RCC 7860 (cell line): ENCODE measurements at places on chromosomes 4 and X.

DNA sequence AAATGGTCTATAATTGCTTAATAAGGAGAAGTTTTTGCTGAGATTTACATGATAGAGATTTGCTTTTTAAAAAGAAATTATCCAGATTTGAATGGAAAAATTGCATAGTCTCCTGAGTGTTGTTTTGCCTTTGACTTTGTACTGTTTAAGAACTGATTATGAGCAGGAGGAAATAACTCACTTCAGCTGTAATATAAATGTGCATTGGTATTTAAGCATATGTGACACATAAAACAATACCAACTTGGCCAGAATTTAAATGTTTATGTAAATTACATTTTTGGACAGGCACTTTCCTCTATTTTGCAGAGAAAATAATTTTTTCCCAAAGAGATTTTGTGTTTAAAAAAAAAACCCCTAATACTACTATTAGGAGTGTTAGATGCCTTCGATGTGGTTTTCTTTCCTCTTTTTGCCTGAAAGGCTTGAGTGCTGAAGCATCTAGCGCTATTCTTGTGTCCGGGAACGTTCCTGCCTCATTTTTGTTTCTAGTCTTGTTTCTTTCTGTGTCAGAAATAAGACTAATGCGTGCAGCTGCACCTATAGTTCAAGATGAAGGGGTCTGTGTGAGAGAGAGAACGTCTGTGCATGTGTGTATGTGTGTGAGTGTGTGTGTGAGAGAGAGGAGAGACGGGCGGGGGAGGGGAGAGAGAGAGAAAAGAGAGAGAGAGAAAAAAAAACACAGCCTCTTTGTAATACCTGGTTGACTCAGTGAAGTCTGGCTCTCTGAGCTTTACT is 60.8 kb downstream of the TBL1X start:
- no peak for DNase-seq

DNA sequence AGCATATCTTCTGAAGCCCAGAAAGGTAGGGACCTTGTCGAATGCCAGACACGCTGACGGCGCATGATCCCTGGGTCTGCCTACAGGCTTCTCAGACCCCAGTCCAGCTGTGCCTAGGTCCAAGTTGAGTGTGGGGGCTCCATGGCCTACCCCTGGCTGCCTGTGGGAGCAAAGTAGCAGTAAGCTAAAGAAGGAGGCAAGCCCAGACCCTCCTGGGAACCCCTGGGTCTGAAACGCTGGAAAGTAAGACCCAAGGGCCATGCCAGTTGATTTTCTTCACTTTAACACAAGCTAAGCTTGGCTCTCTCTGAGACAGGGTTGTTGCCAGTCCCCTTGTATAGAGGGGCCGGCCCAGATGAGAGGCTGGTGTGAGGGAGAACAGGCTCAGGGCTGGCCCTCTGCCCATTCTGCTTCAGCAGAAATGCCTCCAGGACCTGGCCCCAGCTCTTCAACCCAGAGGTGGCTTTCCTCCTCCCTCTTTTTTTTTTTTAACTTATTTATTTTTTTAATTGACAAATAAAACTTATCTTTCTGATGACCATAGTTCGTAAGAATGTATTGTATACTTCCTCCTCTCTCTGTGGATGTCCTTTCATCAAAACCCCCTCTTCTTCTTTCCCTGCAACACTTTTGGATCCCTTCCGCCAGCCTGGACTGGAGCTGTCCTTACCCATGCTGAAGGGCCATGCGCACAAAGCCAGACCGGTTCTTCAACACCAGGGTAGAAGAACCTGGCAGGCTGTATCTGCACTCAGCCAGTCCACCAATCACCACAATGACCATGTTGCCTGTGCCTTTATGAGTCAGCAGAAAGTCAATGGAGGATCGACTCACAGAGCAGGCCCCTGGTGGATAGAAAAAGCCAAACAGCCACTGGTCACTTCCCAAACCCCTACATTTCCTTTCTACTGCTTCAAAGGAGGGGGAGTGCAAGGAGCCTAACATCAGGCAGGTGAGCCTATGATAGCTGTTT is 7.1 kb downstream of the AWAT2 start:
- no peak for DNase-seq

- DNase-seq, result no peak
Observed at GRCh38 chr4:156971165-156971675, 379 bp downstream of the PDGFC start.

DNA sequence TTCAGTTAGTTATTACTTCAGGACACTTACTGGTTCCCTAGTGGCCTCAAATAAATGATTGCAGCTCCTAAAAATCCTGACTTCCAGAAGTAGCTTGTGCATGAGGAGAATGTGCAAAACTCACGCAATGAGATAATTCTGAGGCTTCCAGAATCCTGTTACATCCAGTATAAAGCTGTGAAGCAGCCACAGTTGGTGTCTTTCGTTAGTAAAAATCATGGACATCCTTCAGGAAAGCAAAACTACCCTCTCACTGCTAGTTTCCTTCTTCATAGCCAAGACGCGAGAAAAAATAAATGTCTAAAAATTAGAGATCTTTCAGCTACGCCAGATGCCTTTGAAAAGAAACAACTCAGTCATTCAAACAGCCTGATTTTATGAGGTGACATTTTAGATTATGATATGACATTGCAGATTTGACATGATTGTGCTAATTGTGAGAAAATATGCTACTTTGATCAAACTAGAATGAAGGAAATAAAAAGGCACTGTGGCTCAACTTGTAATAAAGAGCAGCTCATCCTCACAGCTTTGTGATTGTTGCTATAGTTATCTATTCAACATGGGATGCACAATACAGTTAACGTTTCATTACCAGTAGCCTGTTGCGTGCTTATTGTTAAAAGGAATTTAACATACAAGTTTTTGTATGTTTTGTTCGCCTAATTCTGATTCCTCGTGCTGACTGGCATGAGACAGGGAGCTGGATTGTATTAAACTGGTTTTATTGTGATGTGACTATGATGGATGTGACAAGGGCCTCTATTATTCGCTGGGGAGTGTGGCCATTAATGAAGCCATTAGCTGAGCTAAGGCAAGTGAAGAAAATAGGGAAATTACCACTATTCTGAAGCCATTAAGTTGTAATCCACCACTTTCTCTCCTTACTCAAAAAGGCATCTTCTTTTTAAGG is 40.5 kb downstream of the AFF2 start:
- DNase-seq, result no peak

DNA sequence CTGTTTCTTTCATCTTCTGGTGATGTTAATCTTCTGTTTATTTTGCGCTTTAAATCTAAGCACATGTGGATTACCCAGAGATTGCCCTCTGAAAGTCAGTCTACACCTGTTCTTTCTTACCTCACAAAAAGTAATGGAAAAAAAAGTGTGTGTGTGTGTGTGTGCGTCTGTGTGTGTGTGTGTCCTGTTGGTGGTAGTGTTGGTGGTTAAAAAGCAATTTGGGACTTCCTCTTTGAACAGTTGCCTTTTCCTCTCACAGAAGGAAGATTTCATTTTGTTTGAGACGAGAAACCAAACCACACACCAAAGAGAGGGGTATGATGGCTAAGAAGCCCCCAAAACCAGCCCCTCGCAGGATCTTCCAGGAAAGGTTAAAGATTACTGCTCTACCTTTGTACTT is at the start of gene STAP1:
TSS of gene STAP1 (plus strand) at position 235 of the 400 bp plus-strand sequence. CDS start at position 318, 83 bp downstream.
- no peak for DNase-seq

- DNase-seq, result no peak
Observed at GRCh38 chr4:32574803-32575202, 1854.6 kb downstream of the PCDH7 start.

- no peak for DNase-seq
Observed at GRCh38 chr4:171390626-171391025, 422.6 kb upstream of the GALNTL6 start.

DNA sequence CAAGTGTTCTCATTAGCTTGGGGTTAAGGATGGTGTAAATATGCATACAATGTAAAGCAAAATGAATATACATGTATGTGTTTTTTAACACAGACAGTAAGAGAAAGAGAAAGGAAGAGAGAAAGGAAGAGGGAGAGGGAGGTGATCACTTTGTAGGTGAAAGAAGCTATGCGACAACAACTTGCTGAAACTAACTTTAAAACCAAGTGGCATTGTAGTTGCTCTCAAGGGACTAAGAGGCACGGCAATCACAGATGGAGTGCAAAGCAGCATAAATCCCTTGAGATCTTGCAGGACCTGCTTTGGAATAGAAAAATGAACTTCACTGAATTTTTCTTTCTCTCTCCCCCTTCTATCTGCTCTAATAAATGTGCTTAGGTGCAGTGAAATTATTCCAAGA is 1665.0 kb upstream of the TENM3 start:
- no peak for DNase-seq

GRCh38 chr4:48490680-48491513 is 845 bp downstream of the ZAR1 start:
- no peak for DNase-seq

DNA sequence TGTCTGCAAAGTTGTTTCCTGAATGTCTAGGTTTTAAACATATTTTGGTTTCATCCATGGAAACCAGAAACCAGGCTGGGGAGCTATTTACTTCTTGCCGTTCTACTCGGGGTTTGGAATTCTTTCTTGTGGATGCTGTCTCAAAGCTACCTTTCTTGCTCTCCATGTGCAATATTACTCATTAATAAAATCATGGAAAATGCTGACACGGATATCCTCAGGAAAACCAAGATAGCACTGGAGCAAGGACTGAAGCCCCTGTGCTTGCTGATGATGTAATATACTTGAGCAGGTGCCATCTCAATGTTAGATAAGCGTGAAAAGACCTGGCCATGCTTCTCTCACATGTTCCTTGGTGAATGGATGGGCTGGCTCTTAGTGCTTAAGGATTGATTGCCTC is 41.5 kb upstream of the HPF1 start:
- no peak for DNase-seq

- DNase-seq, result no peak
Observed at GRCh38 chrX:21639775-21640174, 18.4 kb downstream of the KLHL34 start.

DNA sequence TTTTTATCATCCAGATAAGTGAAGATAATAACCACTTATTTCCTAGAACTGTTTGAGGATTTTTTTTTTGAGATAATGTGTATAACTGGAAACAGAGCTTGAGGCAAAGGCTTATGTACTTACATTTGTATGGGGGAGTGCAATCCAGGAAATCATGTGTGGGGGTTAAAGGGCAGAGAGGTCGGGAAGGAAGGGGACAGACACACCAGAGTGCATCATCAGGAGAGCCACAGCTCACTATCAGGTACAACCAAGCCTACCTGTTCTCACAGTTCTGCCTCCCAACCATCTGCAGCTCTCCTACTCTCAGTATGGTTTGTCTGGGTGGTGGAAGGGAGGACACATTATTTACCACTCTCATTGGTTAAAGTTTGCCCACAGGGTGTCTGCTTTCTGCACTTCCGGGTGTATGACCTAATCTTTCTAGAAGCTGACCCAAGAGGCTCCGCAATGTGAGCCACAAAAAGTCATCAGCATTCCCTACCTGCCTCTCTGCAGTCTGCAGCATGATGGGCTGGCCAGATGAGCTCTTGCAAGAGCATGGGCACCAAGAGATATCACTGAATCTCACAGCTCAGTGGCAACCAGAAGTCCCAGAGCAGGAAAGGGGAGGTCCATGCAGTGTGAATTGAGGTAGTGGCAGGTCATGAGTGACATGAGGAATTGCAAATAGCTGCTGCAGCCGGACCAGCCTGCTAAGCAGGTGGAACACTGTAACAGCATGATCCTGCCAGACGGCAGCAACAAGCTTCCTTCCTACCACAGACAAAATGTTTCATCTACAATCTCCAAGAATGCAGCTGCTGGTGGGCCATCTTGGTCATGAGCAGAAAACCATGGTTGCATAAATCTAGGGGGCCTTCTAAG is 36.9 kb upstream of the SPRY1 start:
- no peak for DNase-seq

DNA sequence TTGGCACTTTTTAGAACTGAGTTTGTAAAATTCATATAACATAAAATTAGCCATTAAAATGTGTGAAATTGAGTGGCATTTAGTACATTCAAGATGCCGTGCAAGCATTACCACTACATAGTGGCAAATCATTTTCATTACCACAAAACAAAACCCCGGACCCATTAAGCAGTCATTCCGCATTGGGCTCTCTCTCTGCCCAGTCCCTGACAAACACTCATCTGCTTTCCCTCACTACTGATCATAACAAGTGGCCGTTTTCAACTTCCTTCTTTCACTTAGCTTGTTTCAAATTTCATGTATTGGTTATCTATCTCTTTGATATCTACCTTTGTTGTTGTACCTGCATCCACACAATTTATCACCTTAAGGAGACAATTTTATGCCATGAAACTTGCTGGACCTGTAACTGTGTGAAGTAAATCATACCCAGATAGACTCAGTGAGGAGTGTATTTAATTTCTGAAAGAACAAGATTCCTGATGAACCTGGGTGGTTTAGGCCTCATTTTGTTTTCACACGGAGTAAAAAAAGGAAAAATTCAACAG is 202.1 kb downstream of the OR13H1 start:
- no peak for DNase-seq

- no peak for DNase-seq
Observed at GRCh38 chrX:2955281-2955680, 26.1 kb upstream of the ARSD start.

- no peak for DNase-seq
Observed at GRCh38 chr4:154485127-154485773, 6.3 kb downstream of the DCHS2 start.

- DNase-seq, result no peak
Observed at GRCh38 chr4:165793236-165793635, 79.8 kb upstream of the TLL1 start.

DNA sequence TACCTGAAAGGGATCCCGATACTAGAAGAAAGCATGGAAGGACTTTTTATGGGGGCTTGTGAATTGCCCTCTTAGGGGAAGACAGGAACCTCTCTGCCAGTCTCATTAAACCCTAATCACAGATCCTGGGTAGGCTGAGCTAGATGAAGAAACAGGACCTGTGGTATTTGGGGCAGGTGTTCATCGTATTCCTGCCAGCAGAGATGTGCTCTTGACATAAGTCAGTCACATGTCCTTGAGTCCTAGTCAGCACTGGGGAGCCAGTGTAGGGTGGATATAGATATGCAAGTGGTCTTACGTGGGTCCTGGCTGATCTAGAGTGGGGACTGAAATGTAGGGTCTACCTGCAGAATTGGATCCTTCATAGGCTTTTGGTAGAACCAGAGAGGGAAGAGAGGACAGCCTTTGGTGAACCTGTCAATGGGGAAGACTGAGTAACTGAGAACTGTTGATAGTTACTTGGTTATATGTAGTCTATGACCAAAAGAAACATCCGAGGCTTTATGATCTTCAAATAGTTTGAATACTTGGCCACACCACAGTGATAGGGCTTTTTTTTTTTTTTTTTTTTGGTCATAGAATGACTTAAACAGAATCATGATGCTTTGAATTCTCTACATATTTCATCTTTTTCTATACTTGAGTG is 63.5 kb upstream of the WDR1 start:
- peak; percentile 45 for DNase-seq

DNA sequence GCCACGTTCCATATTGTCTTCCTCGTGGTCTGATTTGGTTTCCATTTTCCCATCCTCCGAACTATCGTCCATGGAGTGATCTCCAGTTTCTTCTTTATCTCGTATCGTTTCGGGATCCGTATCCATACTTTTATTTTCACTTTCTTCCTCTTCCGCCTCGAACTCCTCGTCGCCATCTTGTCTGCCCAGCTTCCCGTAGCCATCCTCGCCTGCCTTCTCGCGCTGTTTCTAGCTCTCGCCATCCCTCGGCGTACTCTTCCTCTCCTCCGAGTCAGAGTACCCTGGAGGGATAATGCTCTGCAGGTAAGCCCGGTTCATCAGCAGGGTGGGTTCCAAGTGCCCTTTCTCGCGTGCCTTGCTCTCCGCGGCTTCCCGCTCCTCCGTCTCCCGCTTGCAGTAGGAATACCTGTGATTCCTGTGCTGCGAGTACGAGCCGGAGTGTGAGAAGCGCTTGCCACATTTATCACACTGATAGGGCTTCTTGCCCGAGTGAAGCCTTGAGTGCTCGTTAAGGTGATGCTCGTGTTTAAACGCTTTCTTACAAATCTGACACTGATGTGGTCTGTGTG is 134.5 kb upstream of the TAPT1 start:
- no peak for DNase-seq
